ENCODE measurements at places on chromosomes 6 and 20.

DNA sequence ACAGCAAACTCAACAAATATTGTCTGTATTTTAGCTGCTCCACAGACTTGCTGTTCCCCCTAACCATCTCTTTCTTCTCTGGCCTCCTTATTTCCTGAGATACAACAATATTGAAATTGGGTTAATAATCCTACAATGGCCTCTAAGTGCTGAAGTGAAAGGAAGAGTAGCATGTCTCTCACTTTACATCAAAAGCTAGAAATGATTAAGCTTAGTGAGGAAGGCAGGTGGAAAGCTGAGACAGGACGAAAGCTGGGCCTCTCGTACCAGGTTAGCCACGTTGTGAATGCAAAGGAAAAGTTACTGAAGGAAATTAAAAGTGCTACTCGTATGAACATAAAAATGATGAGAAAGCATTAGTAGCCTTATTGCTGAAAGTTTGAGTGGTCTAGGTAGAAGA is 63.8 kb downstream of the ELOVL5 start:
- DNase-seq = no peak

- no peak for DNase-seq
These were observed 34.1 kb downstream of the ARHGAP18 start for GRCh38 chr6:129675669-129676472.

- DNase-seq = no peak
These were observed 99.5 kb downstream of the PHACTR1 start for GRCh38 chr6:12815884-12816600.

GRCh38 chr20:409697-410559 is 1.8 kb downstream of the RBCK1 start:
- no peak for DNase-seq

- DNase-seq = no peak
These were observed 141.5 kb downstream of the ZDHHC14 start for GRCh38 chr6:157522472-157522871.

GRCh38 chr6:28696682-28697081 is 171.0 kb downstream of the GPX5 start:
- DNase-seq = no peak

DNA sequence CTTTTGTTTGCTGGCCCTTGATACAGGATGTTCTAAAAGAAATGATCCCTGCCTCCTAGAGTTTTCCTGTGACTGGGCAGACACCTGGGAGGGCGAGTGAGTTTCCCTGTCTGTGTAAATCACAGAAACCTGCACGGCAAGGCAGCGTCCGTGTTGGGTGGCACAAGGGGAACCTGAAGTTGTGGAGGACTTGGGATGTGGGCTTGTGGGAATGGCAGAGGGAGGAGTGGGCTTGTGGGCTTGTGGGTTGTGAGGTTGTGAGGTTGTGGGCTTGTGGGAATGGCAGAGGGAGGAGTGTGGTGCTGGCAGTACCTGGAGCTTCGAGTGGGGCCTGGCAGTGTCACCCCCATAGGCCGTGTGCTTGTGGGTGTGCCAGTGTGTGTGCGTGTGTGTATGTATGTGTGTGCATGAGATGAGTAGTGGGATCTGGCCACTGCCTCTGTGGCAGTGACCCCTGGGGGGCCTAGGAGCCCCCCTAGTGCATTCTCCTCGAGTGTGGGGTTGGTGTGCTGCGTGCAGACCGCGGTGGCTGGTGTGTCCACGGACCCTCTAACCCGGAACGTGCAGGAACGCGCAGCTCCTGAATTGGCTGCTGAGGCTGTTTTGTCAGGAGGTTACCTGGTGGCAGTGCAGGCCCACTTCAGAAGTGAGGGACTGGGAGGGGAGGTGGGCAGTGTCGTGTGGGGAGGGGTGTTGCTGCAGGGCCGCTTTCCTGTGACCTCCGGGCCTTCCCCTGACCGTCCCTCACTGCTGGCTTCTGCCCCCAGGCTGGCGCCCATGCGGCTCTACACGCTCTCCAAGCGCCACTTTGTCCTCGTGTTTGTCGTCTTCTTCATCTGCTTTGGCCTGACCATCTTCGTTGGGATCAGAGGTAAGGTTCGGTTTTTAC is 13.0 kb downstream of the TMEM181 start:
- DNase-seq = no peak

DNA sequence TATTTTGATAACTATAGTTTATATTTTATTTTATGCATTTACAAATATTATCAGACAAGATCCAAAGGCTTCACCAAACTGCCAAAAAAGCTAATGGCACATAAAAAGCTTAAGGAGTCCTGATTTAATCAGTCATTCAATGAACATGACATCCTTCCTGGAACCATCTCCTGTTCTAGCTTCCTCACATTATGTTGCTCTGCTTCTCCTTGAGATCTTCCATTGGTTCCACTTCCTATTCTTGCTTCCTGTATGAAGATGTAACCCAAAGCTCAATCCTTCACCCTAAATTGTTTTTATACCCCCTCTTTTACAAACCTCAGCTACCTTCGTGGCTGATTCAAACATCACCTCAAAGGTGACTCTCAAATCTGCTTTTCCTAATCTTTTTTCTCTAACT is 4.5 kb upstream of the BRD2 start:
- DNase-seq = no peak

DNA sequence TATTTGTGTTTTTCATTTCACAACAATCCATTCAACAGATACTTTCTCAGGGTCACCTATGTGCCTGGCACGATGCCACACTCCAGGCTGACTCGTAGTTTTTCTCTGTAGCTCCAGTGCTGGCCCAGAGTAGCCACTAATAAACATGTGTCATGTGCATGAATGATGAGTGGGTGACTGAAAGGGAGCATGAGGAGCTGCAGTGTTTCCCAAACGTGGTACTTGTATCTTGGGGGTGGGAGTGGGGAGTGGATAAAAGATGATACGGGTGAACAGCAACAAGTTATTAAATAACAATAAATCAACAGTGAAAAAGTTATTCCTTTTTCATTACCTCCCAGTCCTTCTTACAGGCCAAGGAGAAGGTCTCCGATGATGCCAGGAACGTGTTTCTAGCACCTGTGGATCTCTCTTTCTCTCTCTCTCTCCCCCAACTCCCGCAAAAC is 17.1 kb downstream of the SRXN1 start:
- no peak for DNase-seq

GRCh38 chr6:37550191-37550831 is 50.6 kb upstream of the CCDC167 start:
- peak; percentile 46 for DNase-seq

GRCh38 chr20:17523326-17523725 is 7.9 kb downstream of the BFSP1 start:
- DNase-seq = no peak

DNA sequence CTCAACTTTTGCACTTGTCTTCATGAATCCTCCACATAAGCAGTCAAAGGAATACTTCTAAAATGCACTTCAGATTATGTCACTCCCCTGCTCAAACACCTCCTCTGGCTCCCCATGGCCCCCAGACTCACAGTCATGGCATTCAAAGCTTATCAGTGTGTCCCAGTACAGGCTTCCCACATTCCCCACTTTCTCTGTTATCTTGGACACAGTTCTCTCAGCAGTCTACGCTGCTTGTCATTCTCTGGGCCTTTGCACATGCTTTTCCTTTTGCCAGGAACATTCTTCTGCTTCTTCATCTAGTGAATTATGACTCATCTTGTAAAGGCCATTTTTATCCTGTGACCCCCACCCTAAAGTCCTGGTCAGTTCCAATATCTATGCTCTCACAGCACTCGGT is 31.8 kb downstream of the SLC13A3 start:
- DNase-seq = no peak

DNA sequence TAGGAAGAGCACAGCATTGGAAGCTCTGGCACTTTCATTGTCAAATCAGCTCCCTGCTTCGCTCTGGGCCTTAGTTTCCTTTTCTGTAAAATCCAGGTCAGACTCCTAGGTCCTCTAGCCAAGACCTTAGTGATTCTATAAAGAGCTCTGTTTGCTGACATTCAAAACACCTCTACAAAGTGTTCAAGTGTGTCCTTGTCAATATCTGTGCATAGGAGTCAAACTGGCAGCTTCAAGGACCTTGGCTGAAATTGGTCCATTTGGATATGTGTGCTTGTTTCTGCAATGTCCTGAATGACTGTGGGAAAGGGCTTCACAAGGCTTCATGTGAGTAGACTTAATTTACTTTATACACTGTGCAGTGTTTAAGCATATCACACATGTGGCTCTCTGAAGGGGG is 73.9 kb upstream of the ENPP5 start:
- DNase-seq = no peak
